Fibroblast of villous mesenchyme (primary cell): ENCODE measurements at places on chromosomes 11 and 22.

GRCh38 chr22:17928391-17928790 lies 96.0 kb downstream of the MICAL3 start:
- DNase-seq: no peak

DNA sequence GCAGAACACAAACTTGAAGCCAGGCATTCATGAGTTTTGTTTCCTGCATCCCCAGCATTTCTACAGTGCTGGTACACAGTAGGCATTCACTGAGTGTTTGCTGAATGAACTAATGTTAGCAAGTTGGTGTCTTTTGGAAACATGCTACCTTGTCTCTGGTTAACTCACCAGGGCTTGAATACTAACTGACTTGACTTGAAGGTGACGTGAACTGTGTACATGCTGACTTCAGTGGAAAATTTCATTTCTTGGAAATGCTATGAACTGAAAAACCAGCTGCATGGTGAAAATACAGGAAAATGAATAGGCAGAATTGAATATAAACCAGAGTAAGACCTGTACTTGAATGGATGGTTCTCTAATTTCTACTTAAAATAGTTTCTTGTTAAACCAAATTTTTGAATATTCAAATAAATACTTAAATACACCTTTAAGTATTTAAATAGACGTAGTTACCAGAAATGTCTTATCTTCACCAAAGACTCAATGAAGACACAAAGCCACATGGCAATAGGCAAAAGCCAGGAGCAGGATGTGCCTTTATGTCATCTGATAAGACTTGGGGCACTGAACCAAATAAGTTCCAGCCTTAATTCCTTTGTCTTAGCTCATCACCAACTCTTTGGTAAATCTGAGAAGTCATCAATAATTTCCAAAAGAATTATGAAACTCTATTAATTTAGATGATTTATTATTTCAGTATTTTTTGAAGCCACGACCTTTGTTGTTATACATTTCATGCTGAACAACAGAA lies 39.7 kb upstream of the POU2AF2 start:
- no peak for DNase-seq

GRCh38 chr11:76284161-76284560 lies 77.9 kb upstream of the WNT11 start:
- no peak for DNase-seq

DNA sequence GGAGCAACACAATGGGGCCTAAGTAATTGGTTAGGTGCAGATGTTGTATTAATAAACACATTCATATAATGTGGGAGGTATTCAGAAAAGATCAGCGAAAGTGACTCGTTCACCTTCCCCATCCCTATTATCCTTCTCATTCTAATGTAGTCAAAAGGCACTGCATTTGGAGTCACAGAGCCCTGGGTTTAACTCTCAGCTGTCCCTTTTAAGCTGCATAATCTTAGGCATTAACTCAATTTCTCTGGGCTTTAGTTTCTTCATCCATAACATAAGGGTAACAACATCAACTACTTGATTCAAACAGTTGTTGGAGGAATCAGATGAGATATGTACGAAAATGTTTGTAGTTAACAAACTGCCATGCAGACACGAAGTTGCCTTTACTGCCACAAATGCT lies 187.6 kb upstream of the PITPNB start:
- no peak for DNase-seq

- no peak for DNase-seq
These were observed 142.0 kb upstream of the FAT3 start for GRCh38 chr11:92082652-92083051.

- DNase-seq: peak; percentile 32
These were observed 1.0 kb downstream of the PAX6 start for GRCh38 chr11:31809857-31810778.

DNA sequence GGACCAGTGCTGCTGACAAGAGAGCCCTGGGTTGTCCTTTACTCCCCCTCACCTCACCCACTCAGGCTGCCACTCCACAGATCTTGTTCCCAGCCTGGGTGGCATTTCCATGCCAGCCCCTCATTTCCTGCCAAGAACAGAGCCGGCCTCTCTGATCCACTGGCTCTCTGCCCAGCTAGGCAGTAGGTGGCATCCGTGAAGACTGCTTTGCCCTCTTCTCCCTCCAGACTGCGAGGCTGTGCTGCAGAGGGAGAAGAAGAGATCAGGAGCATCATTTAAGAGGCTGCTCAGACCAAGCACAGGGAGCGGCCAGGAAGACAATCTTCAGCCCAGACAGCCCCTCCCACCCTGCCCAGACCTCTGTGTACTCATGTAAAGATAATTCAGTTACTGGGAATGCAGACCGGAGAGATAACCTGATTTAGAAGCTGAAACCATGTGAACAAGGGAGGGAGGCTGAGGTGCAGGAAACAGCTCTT lies 126.9 kb upstream of the NCAM1 start:
- DNase-seq: no peak

- DNase-seq: no peak
These were observed 3.0 kb downstream of the SAC3D1 start for GRCh38 chr11:65043881-65044501.

DNA sequence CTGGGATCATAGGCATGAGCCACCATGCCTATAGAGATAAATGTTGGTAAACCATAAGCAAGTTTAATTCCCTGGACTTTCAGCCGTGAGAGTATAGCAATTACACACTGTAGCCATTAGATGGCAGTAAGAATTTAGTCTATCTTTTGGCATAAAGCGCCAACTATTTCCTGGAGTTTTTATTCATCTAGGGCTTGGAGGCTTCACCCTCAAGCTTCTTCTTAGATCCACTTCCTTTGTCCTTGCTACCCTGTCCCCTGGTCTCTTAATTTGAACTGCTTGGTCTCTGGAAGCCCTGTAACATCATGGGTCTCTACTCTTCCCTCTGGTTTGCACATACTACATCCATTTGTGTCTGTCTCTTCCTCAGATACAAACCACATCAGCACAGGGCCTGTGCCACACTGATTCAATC lies 38.2 kb downstream of the OR10A6 start:
- peak; percentile 73 for DNase-seq

DNA sequence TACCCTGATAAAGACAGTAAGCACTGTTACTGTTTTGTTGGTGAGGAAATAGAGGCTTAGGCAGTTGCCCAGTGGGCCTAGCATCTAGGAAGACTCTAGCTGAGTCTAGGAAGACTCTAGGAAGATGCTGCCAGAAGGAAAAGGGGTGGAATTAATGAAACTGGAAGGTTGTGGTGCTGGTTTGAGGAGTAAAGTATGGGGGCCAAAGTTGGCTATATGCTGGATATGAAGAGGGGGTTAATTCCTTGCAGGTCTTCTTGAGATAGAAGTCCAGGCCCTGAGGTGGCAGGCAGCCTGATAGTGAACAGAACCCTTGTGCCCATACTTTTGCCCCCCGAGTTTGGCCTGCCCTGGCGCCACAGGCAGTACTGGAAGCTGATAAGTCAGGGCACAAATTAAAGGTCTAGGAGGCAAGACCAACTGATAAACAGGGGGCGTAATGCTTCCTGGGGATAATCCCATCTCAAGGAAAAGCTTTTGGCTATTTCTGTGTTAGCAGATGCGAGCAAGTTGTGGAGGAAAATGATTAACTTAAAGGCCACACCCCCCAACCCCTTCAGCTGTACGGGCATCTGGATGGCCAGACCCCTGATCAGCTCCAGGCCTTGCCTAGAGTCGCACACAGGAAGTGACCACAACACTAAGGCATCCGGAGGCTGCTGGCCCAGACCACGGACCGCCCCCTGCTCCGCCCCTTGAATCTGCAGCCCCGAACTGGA lies 3.1 kb downstream of the ILK start:
- peak; percentile 94 for DNase-seq

DNA sequence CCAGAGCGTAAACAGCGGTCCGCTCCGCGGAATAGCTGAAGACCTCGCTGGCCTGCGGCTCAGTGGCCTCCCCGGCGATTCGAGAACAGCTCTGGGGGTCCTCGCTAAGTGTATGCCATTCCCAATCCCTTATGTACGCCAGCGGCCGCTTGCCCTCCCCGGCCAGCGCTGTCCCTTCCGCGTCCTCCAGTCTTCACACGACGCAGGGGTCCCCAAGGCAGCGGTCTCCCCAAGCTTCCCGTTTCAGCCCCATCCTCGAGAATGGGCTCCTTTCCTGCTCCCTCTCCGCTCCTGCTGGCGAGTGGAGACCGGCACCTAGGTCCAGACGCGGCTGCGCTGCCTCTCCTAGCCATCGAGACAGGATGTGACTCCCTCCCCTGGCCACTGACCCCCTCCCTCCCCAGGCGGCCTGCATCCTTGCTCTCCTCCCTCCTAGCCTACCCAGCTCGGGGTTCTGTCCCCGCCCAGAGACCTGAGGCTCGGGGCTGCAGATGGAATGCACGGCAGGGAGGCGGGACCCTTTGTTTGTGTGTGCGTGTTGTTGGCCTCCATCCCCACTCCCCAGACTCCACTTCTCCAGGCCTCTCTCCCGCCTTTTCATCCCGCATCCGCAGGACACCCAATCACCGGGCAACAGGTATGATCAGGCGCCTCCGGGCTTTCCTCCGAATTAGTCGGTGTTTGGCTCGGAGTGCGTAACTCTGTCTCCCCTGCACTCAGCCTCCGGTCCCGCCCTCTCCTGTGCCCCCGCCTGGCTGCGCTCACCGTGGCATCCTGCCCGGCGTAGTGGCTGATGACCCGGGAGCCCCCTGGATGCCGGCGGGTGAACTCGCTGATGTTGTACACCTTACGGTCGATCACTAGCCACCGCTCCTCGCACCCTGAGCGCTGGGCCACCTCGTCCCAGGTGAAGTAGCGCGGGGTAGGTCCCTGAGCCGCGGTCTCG lies 740 bp downstream of the FADS1 start:
- DNase-seq: peak; percentile 71
